ENCODE measurements at places on chromosomes 12 and 14. TPM values are rescaled to one million over a fixed set of nuclear protein-coding genes. Genes with fewer than 3 reads are reported as not detected.

The ARHGDIB gene
- total RNA-seq: 2.1 TPM

The SMIM41 gene
- not detected for total RNA-seq

The INTS13 gene
- 23.9 TPM for total RNA-seq

The MIS18BP1 gene
- total RNA-seq: 16.3 TPM

The PUS1 gene
- total RNA-seq: 84.9 TPM

The PHETA1 gene
- total RNA-seq: 10.8 TPM

The GTF2A1 gene
- 13.3 TPM for total RNA-seq

The RAPGEF3 gene
- total RNA-seq: 0.54 TPM

The VSIG10 gene
- total RNA-seq: 17.6 TPM

The FSCB gene
- total RNA-seq: not detected

The KCNA5 gene
- not detected for total RNA-seq

The POTEG gene
- not detected for total RNA-seq

The MIP gene
- not detected for total RNA-seq

The PSMD9 gene
- total RNA-seq: 121 TPM

The RNASE3 gene
- not detected for total RNA-seq

The MSRB3 gene
- total RNA-seq: 21.4 TPM

The CCNT1 gene
- total RNA-seq: 13.4 TPM

The GARIN6 gene
- not detected for total RNA-seq

The AMIGO2 gene
- total RNA-seq: 106 TPM

The GPRC5A gene
- 273 TPM for total RNA-seq

The RNASE7 gene
- total RNA-seq: not detected

The SOX5 gene
- total RNA-seq: not detected

The GALNT16 gene
- 3.7 TPM for total RNA-seq

The C1RL gene
- 15.6 TPM for total RNA-seq

The KRT2 gene
- not detected for total RNA-seq

The SRGAP1 gene
- 9.0 TPM for total RNA-seq

The PRKD1 gene
- total RNA-seq: 2.5 TPM

The INHBE gene
- not detected for total RNA-seq

The SLC5A8 gene
- not detected for total RNA-seq

The KRT80 gene
- 66.0 TPM for total RNA-seq

The KCNMB4 gene
- 0.20 TPM for total RNA-seq

The SLC7A7 gene
- 16.5 TPM for total RNA-seq

The RASAL1 gene
- total RNA-seq: 0.17 TPM

The USP44 gene
- total RNA-seq: 0.34 TPM

The C12orf76 gene
- 6.0 TPM for total RNA-seq

The C14orf180 gene
- not detected for total RNA-seq

The SERPINA12 gene
- not detected for total RNA-seq

The NOXRED1 gene
- total RNA-seq: not detected

The STAC3 gene
- 0.36 TPM for total RNA-seq

The KRT85 gene
- total RNA-seq: not detected

The SMOC1 gene
- total RNA-seq: 25.5 TPM

The CISTR gene
- not detected for total RNA-seq

The TMEM179 gene
- 0.54 TPM for total RNA-seq

The CLEC14A gene
- total RNA-seq: not detected

The NFE2 gene
- not detected for total RNA-seq

The IL26 gene
- not detected for total RNA-seq

The NCKAP5L gene
- total RNA-seq: 8.3 TPM

The DDX54 gene
- total RNA-seq: 69.5 TPM

The ARG2 gene
- total RNA-seq: 1.6 TPM

The TAS2R19 gene
- not detected for total RNA-seq

The KCNK13 gene
- 0.24 TPM for total RNA-seq

The MSI1 gene
- 0.50 TPM for total RNA-seq
